ENCODE measurements at places on chromosomes 1 and 21. TPM values are rescaled to one million over a fixed set of nuclear protein-coding genes. Genes with fewer than 3 reads are reported as not detected.

GRCh38 chr21:45364468-45365185, 40.3 kb upstream of the COL18A1 start:
- no peak overlapping the region for H3K4me3 ChIP-seq
- no peaks in the 10 kb centered on the region for H3K36me3 ChIP-seq
- H3K27me3 ChIP-seq: peaks cover 6% of the 10 kb centered on the region
- DNase-seq: no peak

- H3K27me3 ChIP-seq: peaks cover 3% of the 10 kb centered on the region
- peaks cover 3% of the 10 kb centered on the region for H3K36me3 ChIP-seq
- DNase-seq: no peak
- no peak overlapping the region for H3K4me3 ChIP-seq
- no peak overlapping the region for H3K27ac ChIP-seq
Measured at GRCh38 chr21:36425286-36425685, 40.1 kb downstream of the CHAF1B start.

CATSPERE gene
- total RNA-seq: 0.38 TPM

NPR1 gene
- total RNA-seq: 0.06 TPM

STYXL2 gene
- not detected for total RNA-seq

DNA sequence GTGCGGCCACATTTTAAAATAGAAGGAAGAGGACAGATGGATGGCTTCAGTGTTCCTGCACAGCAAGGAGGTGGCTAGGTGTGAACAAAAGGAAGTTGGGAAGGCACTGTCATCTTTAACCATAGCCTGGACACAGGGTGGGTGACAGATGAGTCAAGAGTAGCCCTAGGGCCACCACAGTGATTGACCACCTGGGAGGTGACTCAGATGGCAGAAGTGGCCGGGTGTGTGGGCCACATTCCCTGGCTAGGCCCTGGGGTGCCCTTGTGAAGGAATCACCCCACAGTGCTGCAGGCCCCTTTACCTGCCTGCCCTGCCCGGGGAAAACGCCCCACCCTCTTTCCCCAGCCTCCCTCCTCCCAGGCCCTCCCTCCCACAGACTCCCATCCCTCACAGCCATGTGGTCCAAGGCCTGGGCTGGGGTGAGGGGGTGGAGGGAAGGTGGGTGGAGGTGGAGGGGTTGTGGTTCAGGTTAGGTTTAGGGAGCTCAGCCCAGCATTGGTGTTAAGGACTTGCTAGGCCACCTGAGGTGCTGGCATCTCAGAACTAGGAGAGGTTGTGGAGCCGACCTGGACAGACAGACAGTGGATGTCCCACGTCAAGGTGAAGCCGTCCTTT, 59.1 kb downstream of the SPSB1 start:
- no peaks in the 10 kb centered on the region for H3K36me3 ChIP-seq
- H3K4me3 ChIP-seq: no peak overlapping the region
- H3K27ac ChIP-seq: no peak overlapping the region

- no peak overlapping the region for H3K4me3 ChIP-seq
- H3K27ac ChIP-seq: no peak overlapping the region
- no peaks in the 10 kb centered on the region for H3K36me3 ChIP-seq
- H3K4me1 ChIP-seq: no peaks in the 10 kb centered on the region
- peaks cover 77% of the 10 kb centered on the region for H3K27me3 ChIP-seq
- DNase-seq: no peak
Measured at GRCh38 chr1:183048087-183049085, 25.2 kb downstream of the LAMC1 start.

GRCh38 chr1:23237508-23237907, 20.2 kb upstream of the HTR1D start:
- no peaks in the 10 kb centered on the region for H3K36me3 ChIP-seq
- no peaks in the 10 kb centered on the region for H3K4me1 ChIP-seq
- H3K27me3 ChIP-seq: peaks cover 4% of the 10 kb centered on the region
- H3K27ac ChIP-seq: no peak overlapping the region
- DNase-seq: no peak

GRCh38 chr1:44798481-44799365, 1.5 kb upstream of the PLK3 start:
- no peak for DNase-seq
- peaks cover 26% of the 10 kb centered on the region for H3K4me1 ChIP-seq
- no peaks in the 10 kb centered on the region for H3K27me3 ChIP-seq
- peak overlapping the region; percentile 100 for H3K27ac ChIP-seq
- no peak overlapping the region for H3K4me3 ChIP-seq

- DNase-seq: peak; percentile 67
- H3K4me1 ChIP-seq: peaks cover 78% of the 10 kb centered on the region
- H3K27ac ChIP-seq: peak overlapping the region; percentile 89
- H3K36me3 ChIP-seq: peaks cover 3% of the 10 kb centered on the region
Measured at GRCh38 chr1:154407198-154408091, 2.3 kb downstream of the IL6R start.

DNA sequence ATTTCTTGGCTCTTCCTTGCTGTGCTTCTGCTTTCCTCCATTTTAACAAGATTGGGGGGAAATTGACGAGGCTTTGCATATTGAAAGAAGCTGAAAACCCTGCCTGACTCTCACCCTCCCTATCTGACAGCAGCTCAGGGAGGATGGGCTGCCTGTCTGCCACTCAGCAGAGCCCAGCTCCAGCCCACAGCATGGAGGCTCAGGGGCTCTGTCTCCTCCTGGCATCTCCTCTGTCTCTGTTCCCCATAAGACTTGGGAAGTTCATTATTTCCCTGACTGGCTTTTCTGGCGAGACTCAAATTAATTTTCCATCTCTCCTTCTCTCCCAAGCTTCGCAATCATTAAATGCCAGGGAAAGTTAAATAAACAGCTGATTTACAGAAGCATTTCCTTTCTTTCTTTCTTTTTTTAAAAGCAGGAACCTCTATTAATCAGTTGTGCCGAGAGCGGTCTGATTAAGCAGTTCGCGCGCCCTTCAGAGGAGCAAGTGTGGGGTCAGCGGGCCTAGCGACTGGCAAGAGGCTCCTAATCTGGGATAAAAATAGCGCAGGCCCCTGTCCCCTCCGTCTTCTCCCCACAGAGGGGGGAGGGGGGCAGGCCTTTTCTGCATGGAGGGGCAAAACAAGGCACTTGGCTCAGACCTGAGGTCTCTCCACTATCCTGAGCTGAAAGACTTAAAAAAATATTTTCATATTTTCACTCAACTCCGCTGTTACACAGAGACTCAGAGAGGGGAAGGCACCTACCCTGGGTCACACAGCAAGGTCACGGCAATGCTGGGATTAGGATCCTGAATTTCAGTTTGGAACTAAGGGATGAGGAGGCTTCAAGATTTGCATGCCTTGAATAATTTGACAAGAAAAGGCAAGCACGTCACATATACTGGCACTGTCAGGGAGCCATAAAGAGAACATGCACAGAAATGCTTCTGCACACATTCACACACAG, 170.4 kb downstream of the ACTL8 start:
- H3K27me3 ChIP-seq: peaks cover 48% of the 10 kb centered on the region
- no peaks in the 10 kb centered on the region for H3K36me3 ChIP-seq
- no peak overlapping the region for H3K27ac ChIP-seq
- no peak overlapping the region for H3K4me3 ChIP-seq
- no peak for DNase-seq

DNA sequence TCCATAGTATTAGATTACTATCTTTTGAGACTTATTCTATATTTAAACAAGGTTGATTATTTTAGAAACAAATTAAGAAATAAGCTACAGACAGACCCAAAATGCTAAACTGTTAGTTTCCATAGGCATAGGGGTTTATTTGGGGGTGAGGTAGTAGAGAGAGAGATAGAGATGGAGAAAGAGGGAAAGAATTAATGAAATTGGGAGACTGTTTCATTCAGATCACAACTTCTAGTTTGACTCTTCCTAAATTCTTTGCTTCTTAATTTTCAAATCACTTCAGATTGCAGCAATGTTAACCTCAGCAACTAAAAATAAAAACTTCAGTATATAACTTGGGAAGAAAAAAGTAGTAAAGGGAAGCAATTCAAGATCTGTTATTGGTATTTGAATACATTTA, 3.4 kb downstream of the JUN start:
- DNase-seq: no peak
- H3K4me1 ChIP-seq: peaks cover 21% of the 10 kb centered on the region
- peak overlapping the region; percentile 50 for H3K4me3 ChIP-seq
- H3K27ac ChIP-seq: no peak overlapping the region
- peaks cover 19% of the 10 kb centered on the region for H3K36me3 ChIP-seq

CRP gene
- total RNA-seq: not detected
